NCI-H1105 (cell line): ENCODE measurements at places on chromosomes 16 and 17.

- no peak for DNase-seq
Observed at GRCh38 chr17:81221842-81222619, 734 bp downstream of the CEP131 start.

GRCh38 chr16:71424626-71425025 is 17.2 kb downstream of the TLE7 start:
- no peak for DNase-seq

- DNase-seq: no peak
Observed at GRCh38 chr17:38617967-38618760, 12.4 kb upstream of the SRCIN1 start.

GRCh38 chr17:81397314-81398175 is 2.3 kb downstream of the BAHCC1 start:
- peak; percentile 45 for DNase-seq

- no peak for DNase-seq
Observed at GRCh38 chr16:29745121-29745852, 503 bp downstream of the C16orf54 start.

- DNase-seq: no peak
Observed at GRCh38 chr16:79165506-79165905, 435.0 kb downstream of the MAF start.

GRCh38 chr16:86789621-86790051 is 211.3 kb downstream of the FOXL1 start:
- no peak for DNase-seq

- peak; percentile 7 for DNase-seq
Observed at GRCh38 chr16:66714654-66715307, 18.2 kb upstream of the CMTM4 start.

- no peak for DNase-seq
Observed at GRCh38 chr16:53024045-53024444, 28.7 kb downstream of the CHD9NB start.

GRCh38 chr17:76382351-76382802 is 2.0 kb upstream of the SPHK1 start:
- DNase-seq: no peak

DNA sequence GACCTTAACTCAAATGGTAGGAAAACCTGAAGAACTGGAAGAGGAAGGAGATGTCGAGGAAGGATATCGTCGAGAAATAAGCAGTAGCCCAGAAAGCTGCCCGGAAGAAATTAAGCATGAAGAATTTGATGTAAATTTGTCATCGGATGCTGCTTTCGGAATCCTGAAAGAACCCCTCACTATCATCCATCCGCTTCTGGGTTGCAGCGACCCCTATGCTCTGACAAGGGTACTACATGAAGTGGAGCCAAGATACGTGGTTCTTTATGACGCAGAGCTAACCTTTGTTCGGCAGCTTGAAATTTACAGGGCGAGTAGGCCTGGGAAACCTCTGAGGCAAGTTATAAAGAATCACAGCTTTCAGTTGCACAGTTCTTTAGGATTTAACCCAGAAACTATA is 15.5 kb downstream of the ERCC4 start:
- DNase-seq: no peak

GRCh38 chr17:49472527-49472926 is 22.6 kb upstream of the NGFR start:
- no peak for DNase-seq

DNA sequence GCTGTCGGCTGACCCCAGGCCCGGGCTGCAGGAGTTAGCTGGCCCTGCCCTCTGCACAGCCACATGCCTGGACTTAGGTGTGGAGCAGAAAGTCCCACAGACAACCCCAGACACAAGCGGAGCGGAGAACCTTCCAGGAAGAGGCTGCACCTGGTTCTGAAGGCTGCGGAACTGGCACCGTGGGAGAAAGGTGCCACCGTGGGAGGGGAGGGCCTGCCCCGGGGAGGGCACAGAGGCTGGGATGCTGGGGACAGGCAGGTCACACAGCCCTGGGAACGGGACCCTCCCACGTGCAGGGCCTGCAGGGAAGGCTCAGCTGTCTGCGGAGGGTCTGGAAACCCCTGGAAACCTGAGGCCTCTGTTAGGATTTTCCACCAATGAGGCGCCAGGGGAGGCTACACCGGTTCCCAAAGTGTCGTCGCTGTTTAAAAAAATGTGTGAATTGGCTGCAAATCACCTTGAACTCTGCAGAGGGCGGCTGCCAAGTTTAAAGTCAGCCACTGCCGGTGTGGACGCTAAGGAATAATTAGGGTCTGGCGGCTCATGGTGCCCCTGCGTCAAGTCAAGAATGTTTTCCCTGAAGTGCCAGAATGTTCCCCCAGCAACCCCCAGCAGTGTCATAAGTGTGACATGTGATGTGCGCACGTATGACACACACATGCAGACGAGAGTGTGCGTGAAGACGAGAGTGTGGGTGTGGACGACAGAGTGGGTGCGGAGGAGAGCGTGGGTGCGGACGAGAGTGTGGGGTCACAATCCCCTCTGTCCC is 50.9 kb upstream of the PABPN1L start:
- no peak for DNase-seq

DNA sequence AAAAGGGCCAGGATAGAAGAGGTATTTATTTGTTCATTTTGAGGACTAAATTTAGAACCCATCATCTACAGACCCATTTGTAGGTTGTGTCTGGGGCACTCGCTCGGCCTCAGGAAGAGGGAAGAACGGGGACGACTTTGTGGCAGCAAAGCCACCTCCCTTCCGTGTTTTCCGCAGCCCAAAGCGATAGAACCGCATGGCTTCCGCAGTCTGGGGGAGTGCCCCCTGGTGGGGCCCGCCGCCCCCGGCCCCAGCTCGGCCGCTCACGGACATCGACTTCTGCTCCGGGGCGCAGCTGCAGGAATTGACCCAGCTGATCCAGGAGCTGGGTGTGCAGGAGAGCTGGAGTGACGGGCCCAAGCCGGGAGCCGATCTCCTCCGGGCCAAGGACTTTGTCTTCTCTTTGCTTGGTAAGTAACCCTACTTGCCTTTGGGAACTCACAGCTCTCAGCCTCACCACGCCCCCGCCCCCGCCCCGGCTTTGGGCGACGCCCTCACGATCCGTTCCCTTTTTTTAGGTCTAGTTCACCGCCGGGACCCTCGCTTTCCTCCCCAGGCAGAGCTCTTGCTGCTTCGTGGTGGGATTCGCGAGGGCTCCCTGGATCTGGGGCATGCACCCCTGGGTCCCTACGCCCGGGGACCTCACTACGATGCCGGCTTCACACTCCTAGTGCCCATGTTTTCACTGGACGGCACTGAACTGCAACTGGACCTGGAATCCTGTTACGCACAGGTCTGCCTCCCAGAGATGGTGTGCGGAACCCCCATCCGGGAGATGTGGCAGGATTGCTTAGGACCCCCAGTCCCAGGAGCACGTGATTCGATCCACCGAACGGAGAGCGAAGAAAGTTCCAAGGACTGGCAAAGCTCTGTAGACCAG is 681 bp downstream of the TMEM102 start:
- DNase-seq: peak; percentile 76

DNA sequence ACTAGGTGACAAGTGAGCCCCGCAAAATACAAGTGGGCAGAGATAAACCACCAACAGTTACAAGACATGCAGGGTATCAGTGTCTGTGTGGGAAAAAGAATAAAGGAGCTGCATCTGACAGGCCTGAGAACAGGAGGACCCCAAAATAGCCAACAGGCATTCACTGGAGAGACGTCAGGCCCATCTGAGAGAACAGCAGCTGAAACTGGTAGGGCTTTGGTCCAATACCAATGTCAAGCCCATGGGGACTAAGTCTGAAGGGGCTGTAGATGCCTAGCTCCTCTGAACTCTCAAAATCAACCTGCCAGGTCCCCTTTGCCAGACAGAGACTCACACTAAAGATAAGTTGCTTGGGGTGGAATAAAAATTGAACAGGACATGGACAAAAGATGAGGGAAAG is 30.5 kb upstream of the TANC2 start:
- DNase-seq: no peak

DNA sequence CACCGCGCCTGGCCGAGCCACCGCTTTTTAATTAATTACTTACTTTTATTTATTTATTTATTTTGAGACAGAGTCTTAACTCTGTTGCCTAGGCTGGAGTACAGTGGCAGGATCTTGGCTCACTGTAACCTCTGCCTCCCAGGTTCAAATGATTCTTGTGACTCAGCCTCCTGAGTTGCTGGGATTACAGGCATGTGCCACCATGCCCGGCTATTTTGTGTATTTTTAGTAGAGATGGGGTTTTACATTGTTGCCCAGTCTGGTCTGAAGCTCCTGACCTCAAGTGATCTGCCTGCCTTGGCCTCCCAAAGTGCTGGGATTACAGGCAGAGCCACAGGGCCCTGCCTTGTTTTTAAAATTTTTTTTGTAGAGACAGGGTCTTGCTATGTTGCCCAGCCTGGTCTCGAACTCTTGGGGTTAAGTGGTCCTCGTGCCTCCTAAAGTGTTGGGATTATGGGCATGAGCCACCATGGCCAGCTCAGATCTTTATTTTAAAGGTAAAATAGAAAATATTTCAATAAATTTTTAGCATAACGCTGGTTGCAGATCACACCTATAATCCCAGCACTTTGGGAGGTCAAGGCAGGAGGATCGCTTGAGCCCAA is 18.3 kb upstream of the NUDT16L1 start:
- no peak for DNase-seq

DNA sequence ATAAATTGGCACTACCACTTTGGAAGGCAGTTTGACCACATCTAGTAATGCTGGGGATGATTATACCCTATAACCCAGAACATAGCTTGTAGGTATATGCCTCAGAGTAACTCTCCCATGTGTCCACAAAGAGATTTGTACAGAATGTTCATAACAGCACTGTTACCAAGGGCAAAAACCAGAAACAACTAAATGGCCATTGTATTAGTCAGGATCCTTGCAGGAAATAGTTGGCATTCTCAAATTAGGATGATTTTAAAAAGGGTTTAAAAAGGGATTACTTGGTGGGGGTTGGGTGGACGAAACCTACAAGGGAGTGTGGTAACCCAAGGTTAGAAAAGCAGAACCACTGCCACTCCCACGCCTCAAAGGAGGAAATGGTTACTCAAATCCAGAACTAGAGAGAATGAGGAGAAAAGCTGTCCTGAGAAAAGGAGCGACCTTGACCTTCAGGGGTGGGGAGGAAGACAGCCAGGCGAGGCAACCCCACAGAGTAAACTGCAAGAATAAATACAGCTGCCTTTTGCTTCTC is 2.1 kb downstream of the CPPED1 start:
- no peak for DNase-seq

DNA sequence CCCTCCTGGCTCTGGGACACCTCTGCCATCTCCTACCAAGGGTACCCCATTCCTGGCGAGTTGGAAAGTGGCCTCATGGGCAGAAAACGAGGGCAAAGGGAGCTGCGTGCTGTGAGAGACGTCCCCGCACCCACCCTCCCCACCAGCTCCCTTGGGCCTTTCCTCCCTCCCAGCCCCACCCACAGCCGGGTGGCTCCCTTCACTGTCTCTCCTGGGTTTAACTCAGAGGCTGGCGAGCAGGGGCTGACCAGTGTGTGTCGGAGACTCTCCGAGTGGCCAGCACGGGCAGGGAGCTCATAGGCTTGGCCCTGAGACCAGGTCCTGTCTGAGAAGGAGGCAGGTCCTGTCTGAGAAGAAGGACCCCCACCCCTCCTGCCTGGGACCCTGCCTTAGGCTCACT is 26.1 kb downstream of the METRNL start:
- no peak for DNase-seq

DNA sequence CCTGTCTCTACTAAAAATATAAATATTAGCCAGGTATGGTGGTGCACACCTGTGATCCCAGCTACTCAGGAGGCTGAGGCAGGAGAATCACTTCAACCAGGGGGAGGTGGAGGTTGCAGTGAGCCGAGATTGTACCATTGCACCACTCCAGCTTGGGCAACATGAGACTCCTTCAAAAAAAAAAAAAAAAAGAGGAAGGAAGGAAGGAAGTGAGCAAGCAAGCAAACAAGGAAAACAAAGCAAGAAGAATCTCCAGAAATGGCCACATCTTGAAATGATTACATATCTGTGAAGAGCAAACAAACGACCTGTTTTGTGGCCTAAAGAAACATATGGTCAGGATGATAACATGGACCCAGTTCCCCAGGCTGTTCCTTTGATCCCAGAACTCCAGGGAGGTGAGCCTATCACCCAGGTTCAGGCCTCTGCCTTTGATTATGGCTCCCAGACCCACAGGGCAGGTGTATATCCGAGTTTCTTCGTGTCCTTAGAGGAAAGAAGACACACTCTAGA is 8.9 kb downstream of the ACOX1 start:
- DNase-seq: no peak

DNA sequence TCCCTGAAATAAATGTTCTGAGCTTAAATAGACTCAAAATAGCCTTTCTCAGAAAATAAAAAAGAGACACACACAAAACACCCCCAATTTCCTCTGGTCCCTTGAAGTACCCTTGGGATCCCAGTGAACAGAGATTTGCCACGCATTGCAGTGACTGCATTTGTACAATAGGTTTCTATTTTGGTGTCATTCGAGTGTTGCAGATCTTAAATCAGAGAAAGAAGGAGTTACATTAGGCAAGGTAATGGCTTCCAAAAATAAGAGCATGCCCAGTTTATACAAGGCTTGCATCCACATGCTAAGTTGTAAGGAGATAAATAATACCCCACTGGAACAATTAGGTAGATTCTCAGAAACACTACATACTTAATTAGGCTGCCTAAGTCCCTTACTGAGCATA is 2.2 kb downstream of the TOX3 start:
- no peak for DNase-seq

DNA sequence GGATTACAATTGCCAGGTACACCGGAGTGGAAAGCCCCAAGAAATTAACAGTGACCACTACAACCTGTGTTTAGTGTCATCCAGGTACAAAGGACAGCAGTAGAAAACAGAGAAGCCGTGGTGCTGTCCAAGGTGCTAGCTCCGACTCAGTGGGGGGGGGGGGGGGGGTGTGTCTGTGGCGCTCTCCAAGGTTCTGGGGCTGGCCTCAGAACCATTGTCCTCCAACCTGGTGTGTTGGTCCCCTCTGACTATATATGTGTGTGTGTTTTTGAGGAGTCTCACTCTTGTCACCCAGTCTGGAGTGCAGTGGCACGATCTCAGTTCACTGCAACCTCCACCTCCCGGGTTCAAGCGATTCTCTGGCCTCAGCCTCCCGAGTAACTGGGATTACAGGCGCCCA is 5.8 kb upstream of the ZNF23 start:
- no peak for DNase-seq

GRCh38 chr17:15384142-15384787 is 42.9 kb upstream of the TEKT3 start:
- no peak for DNase-seq

DNA sequence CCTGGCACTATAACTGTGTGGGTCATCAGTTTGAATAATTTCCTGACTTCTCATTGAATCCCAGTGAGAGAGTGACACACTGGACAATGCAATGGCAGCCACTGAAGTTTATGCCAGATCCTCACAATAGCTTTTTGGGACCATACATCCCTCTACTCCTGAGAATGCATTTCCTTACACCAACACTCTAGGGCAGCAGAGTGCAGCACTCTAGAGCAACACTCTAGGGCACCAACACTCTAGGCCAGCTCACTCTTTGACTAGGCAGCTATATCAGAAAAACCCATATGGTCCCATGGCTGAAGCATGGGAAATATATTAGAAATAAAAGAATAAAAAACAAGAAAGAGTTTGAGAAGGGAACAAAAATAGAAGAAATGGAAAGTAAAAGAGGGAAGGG is 309.2 kb downstream of the MAP2K6 start:
- no peak for DNase-seq

- no peak for DNase-seq
Observed at GRCh38 chr17:79969906-79970305, 65.8 kb downstream of the TBC1D16 start.
